ENCODE measurements at places on chromosomes 13 and 19.

- DNase-seq = peak; percentile 75
Measured at GRCh38 chr19:3336680-3337523, 29.5 kb upstream of the NFIC start.

- no peak for DNase-seq
Measured at GRCh38 chr19:19315444-19315843, 4.9 kb downstream of the SUGP1 start.

- DNase-seq = no peak
Measured at GRCh38 chr13:29914581-29914980, 64.2 kb upstream of the UBL3 start.

DNA sequence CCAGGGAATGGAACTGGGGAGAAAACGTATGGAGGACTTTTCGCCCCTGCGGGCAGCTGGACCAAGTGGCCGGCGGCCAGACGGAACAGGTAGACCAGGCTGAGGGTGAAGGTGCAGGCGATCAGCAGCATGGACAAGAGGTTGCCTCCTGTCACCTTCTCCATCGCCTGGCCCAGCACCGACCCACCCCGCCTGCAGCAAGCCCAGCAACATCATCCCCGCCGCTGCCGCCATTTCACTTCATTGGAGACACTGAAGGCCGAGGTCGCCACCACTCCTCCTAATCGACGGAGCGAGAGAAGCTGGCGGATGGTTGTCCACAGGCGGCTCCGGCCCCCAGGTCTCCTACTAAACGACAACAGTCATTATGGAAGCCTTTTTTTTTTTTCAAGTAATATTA, 5.0 kb upstream of the SLC46A3 start:
- no peak for DNase-seq

DNA sequence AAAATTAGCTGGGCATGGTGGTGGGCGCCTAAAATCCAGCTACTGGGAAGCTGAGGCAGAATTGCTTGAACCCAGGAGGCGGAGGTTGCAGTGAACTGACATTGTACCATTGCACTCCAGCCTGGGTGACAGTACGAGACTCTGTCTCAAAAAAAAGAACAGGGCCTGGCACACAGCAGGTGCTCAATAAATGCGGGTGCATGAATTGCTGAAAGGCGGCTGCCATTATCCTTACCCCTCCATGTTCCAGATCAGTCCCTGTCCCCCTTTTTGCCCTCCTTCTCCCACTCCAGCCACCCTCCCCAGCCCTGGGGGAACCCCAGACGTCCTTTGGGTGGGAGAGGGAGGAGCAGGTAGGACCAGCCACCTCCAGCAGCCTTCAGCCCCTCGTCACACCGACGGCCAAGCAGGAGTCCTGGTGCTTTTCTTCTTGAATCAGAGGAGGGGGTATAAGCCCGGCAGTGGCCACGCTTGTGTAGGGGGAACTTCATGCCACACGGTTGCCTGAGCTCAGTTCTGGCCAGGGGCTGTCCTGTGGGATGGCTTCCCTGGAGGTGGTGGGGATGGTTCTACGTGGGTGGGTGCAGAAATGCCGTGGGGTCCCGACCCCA, 20.4 kb upstream of the NFIC start:
- DNase-seq = no peak

- no peak for DNase-seq
Measured at GRCh38 chr19:7371001-7371400, 22.3 kb downstream of the ARHGEF18 start.

- DNase-seq = peak; percentile 92
Measured at GRCh38 chr19:45630463-45630862, 8.7 kb downstream of the EML2 start.

GRCh38 chr19:2249010-2249866, at the start of gene AMH:
TSS of gene AMH (plus strand) at chr19:2249323. CDS start at chr19:2249333, 10 bp downstream.
- DNase-seq = no peak

- DNase-seq = no peak
Measured at GRCh38 chr19:3119693-3120380, 16.0 kb upstream of the GNA15 start.
